GM18507 (cell line): ENCODE measurements at places on chromosomes 16 and 17.

DNA sequence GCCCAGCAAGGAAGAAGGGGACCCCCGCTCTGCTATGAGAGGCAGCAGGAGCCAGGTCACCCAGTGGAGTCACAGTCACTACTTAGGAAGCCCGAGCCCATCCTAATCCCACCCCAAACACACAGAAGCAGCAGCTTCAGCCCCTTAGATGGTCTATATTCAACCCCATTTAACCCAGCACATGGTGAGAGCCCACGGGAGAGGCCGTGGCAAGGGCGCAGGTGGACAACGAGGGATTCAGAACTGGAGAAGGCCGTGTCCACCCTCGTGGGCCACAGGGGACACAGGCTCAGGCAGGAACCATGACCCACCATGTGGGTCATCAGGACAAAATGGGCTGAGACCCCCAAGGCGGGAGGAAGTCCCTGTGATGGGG is 1.6 kb upstream of the TRPV3 start:
- no peak for DNase-seq

DNA sequence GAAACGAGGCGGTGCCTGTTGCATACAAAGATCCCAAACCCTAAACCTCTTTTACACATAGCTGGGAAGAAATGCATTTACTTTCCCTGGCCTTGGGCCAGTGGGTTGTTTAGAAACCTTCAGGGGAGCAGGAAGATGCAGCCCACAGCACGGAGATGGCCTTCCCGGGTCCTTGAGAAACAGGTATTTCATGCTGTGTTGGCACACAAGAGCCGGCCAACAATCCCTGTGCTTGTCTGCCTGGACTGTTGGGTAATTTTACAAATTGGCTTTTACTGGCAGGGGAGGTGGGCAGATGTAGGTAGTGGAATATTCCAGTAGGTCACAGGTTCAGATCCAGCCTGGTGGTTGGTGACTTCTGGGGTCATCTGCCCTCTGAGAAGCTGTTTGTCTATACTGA is 148.0 kb downstream of the FOXL1 start:
- DNase-seq, result no peak

- DNase-seq, result no peak
Measured at GRCh38 chr16:2490190-2491105, 15.5 kb downstream of the TBC1D24 start.

DNA sequence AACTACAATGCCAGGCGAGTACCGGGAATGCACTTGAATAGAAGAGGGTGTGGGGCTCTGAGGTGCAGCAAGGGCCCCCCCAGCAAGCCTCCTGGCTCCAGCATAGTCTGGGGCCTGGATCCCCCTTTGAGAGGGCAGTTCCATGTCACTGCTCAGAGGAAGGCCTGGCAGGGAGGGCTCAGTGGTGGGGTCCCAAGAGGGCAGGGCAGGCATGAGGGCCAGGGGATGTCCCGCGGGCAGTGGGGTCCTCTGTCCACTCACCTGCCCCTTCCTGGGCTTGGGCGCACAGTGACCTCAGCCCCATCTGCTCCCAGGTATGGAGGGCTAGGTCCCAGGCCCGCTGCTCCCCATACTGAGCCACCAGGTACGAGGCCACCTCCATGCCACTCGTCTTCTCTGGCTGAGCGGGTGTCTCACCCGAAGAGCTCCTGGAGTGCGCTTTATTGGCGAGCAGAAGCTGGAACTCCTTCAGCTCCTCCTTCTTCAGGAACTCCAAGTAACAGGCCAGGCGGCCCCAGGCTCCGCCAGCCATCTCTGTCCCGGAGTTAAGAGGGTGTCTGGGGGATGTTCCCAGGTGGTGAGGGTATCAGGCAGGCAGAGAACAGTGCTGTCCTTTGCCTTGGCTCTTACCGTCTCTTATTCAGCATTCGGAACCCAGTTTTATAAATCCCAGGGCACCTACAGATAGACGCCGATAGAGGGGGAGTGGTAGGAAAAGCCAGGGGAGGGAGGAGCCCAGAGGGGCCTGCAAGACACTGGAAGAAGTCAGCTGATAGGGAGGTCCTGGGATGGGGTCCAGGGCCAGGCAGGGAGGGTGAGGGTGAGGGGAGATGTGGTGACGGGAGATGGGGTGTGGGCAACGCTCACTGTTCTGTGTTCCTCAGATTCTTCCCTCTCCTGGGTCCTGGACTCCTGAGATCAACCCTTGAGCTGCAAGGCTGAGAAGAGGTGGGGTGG is 605 bp downstream of the NLRP1 start:
- no peak for DNase-seq

- no peak for DNase-seq
Measured at GRCh38 chr17:43935926-43936261, 6.4 kb downstream of the PPY start.

DNA sequence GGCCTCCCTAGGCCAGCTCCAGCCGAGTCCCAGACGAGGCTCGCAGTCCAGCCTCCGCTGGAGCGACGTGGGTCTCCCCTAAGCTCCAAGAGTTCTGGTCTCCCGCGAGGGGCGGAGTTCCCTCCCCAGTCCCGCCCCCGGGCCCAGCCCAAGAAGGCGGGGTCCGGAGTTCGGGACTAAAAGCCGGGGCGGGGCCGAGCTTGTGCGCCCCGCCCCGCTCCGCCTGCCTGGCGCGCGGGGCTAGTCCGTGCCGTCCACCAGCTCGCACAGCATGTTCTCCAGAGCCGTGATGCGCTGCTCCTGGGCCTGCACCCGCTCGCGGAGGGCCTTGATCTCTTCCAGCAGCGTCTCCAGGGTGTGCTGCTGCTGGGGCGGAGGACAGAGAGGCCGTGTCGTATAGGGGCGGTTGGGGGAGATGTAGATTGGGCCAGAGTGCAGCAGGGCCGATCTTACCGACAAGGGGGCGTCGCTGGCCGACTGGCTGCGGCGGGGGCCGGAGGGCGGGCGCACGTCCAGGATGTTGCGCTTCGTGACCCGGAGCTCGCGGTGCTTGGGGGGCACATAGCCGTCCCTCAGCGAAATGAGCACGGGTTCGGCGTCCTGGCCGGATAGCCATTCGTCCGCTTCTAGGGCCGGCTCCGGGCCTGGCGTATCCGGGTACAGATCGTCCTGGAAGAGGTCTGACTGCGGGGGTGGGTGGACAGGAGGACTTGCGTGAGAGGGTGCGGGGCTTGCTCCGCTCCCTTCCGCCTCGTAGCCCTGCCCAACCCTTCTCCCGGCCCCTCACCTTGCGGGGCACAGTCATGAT is 7.0 kb downstream of the CORO6 start:
- DNase-seq, result peak; percentile 75

GRCh38 chr16:83116274-83116892 is 489.6 kb downstream of the CDH13 start:
- DNase-seq, result no peak

GRCh38 chr17:70254735-70255460 is 85.6 kb downstream of the KCNJ2 start:
- DNase-seq, result no peak

DNA sequence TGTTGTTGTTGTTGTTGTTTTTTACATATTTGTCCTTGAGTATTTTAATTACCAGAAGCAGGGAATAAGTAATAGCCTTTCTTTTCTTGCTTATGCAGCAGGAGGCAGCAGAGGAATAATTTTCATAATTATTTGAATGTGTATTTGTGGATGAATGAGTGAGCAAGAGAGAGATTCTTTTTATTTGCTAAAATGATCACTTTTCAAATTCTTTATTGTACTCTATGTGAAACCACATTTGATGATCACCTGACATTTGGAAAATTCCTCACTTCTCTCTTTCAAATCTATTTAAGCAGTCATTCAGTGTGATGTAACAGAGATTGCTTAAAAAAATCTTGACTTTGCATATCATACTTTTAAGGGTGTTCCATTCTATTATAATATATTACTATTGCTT is 223.6 kb downstream of the BCAS3 start:
- no peak for DNase-seq

DNA sequence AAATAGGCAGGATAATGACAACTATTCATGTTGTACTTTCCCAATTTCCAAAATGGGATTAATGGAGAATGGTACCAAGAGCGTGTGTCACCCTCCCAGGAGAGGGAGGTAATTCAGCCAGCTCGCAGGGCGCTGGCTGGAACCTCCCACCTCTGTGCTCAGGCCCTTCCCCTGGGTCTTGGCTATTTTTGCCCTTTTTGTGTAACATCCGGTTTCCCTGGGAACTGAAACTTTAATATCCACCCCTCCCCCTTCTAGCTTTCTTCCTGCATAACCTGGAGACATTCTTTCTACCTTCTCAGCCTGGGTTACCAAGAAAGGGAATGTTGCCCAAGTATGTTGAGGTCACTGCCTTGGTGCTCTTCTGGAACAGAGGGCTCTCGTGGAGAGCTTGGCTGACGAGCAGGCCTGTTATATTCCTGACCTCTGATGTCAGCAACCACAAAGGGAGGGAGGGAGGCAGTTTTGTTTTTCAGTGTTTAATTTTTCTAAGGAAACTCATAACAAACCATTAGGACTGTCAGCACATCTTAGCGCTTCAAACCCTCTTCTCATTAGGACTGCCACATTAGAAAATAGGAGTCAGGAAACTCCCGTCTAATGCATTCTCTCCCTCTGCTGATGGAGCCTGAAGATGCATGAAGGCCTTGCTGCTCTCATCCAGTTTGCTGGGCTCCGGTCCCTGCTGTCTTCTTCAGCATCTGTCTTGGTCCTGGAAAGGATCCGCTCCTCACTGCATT is 25.6 kb downstream of the ITGB3 start:
- peak; percentile 71 for DNase-seq

DNA sequence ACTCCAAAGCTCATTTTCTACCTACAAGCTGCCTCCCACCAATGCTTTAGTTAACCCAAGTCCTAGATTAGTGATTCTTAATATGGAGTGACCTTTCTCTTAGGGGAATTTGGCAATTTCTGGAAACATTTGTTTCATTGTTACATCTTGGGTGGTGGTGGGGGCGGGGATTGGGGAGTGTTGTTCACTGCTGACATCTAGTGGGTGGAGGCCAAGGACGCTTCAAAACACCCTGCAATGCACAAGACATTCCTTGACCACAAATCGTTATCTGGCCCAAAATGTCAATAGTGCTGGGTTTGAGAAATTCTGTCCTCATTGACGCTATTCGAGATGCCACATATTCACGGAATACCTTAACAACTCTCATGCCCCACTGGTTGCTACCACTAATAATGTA is 282.9 kb downstream of the RBFOX1 start:
- no peak for DNase-seq

- DNase-seq, result no peak
Measured at GRCh38 chr16:67448580-67448979, 17.7 kb downstream of the HSD11B2 start.

DNA sequence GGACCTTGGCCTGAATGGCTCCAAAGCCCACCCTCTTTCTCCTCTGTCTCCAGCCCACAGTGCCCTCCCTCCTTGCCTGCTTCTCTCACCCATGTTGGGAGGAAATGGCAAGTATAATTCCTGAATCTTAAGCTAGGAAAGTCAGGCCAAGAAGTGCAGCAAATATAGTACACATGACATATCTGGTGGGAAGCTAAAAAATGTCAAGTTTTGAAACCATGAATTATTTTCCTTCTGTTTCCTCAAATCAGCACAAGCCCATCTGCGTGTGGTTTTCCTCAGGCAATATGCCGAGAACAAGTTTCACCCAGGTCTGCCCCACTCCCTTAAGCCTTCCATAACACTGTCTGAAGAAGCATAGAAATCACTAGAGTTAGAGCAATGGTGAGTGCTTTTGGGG is 502.8 kb upstream of the CDH11 start:
- DNase-seq, result no peak

DNA sequence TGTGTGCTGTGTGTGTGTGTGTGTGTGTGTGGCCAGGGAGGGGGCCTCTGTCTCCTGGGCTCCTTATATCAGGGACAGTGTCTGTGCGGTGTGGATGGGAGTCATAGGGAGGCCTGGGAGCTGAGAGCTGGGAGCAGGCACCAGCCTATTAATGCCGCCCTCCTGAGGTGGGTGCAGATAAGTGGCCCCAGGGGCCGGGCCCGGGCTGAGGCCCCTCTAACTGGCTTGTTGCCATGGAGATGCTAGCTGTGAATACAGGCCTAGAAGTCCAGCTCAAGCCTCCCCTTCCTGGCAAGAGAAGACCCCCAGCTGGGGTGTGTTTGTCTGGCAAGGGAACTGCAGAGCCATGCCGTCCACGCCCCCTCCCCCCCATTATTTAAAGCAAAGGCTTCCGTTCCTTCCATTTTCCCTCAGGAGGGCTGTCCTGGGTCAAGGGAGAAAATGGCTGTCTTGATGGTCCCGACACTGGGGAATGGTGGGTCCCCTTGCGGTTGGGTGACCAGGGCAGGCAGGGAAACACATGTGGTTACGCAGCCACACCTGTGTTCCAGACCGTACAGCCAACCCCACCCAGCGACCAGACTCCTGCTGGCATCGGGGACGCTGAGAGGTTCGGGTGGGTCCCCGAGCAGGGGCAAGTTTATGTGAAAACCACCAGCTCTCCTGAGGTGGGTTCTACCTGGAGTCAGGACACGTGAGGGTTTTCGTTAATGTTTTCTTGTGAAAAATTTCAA is 141.1 kb downstream of the MRM1 start:
- no peak for DNase-seq

- no peak for DNase-seq
Measured at GRCh38 chr16:12434567-12434966, 369.1 kb downstream of the CPPED1 start.

GRCh38 chr17:8105957-8106398 is 12.3 kb downstream of the ALOXE3 start:
- no peak for DNase-seq

- DNase-seq, result no peak
Measured at GRCh38 chr17:16215002-16215272, 397 bp downstream of the NCOR1 start.

DNA sequence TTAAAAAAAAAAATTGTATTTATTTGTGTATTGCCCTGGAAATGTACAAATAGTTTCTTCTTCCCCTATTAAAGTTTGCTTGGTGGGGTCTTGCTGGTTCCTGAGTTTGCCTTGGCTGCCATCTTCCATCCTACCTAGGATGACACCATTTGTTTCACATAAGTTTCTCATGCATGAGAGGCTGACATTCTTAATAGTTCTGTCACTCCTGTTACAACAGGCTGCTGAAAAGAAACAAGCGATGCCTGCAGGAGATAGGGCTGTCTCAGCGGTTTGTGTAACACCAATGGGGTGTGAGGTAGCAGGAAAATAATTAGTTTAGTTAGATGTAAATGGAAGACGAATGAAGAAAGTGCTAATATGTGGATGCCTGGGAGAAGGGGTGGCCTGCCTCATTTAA is 1000.9 kb upstream of the RBFOX1 start:
- DNase-seq, result no peak

- DNase-seq, result no peak
Measured at GRCh38 chr17:81000631-81001357, 9.2 kb downstream of the CHMP6 start.

GRCh38 chr16:3907586-3907985 is 27.1 kb upstream of the CREBBP start:
- DNase-seq, result no peak

DNA sequence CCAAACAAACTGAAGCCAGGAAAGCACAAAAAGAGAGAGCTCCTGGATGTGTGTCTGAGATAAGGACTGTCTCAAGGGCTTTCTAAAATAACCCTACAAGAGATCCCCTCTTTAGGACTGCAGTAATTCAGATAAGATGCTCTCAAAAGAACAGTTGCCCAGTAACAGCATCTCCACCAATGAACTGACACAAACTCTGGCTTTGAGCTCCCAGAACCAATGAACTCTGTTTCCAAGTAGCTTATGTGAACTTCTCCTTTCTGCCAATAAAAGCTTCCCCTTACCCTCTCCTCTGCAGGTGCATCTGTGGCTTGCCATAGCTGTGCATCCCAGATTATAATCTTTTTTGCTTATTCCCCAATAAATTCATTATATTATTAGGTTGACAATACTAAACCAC is 421.5 kb downstream of the SLC39A11 start:
- no peak for DNase-seq
